ENCODE measurements at places on chromosomes 6 and 20. TPM values are rescaled to one million over a fixed set of nuclear protein-coding genes. Genes with fewer than 3 reads are reported as not detected.

The PEDS1 gene
- total RNA-seq, result 21.9 TPM

- no peak for DNase-seq
Observed at GRCh38 chr20:51871943-51872342, 69.6 kb upstream of the SALL4 start.

GRCh38 chr6:144931172-144932035 is 646.3 kb downstream of the UTRN start:
- no peak for DNase-seq

DNA sequence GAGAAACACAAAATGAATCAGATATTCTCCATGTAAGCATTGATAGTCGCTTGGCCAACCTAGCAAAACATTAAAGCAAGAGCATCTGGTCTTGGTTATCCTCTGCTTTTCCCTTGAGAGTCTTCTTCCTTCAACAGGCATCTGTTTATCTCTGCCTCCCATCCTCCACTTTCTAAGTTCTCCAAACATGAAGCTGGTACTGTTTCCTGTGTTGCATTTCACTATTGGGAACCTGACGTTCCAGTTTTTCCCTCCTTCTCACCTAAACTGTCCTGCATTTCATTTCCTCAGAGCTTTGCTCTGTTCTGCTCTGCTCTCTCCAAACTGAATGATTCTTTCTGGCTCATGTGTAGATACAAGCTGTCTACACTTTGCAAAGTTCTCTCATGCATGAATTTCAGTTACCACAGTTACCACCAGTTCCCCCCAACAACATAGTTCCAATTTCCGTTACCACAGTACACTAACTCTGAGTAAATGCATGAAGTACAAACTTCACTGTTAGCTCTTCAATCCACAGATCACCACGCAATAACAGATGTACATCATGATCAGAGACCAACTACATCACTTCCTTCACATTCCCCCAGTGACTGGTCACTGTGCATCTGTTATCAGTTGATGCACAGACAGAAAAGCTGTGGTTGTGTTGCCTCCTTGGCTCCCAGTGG is 86.7 kb upstream of the F13A1 start:
- DNase-seq, result no peak

DNA sequence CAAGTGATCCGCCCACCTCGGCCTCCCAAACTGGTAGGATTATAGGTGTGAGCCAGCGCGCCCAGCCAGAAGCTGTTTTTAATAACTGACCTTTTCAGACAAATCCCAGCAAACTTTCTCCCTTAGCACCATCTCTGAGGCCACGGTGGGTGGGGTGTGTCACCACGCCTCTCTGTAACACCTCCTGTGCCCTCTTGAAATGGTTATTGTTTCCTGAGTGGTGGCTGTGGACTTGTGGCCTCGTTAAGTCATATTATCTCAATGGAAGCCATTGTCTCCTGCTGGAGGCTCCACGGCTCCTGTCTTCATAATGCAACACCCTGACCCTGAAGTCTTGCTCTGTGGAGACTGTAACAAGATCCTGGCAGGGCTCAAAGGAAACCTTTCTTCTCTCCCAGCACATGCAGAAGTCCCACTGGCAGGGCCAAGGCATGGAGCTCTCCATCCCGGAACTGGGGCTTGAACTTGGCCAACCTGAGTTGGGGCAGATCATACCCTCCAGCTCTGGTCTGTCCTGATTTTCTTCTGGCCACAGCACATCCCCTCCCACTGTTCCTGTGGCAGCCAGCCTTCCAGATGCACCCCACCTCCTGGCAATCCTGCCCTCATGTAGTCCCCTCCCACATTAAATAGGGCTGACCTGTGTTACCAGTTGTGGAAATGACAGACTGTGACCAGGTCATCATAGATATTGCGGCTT is 81.1 kb downstream of the SNX5 start:
- no peak for DNase-seq

DNA sequence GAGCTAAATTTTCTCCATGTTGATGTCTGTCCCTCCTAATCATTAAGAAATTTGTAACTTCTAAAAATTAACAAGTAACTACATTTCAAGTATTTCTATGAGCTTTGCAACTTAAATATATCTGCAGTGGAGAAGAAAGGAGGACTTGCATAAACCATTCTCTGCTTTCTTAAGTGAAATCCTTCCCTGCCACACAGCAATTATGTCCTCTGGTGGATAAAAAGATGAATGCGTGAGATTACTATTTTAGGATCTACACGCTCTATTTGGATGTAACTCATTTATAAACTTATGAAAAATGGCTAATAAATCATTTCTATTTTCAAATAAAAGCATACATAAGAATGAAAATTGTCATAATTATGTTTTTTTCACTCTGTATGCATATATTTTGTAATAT is 338.0 kb upstream of the PTCHD4 start:
- no peak for DNase-seq

- no peak for DNase-seq
Observed at GRCh38 chr6:10175362-10175761, 239.5 kb downstream of the TFAP2A start.

The TULP1 gene
- total RNA-seq, result not detected

DNA sequence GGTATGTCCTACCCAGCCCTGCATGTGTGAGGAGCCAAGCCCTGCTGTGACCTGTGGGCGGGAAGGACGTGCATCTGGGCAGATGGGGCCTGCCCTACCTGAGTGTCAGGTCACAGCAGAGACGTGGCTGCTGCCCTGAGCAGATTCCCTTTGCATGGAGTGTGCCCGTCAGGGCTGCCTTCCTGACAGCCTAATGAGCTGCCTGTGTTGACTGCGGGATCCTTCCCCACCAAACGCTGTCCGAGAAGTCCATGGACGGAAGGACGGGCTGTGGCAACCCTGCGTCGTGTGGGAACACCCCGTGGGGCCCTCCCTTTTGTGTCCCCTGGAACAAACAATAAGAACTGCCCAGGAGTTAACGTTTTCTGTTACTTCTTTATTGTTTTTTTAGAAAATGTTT is 343.2 kb downstream of the CDH4 start:
- DNase-seq, result no peak

The PRR18 gene
- not detected for total RNA-seq

DNA sequence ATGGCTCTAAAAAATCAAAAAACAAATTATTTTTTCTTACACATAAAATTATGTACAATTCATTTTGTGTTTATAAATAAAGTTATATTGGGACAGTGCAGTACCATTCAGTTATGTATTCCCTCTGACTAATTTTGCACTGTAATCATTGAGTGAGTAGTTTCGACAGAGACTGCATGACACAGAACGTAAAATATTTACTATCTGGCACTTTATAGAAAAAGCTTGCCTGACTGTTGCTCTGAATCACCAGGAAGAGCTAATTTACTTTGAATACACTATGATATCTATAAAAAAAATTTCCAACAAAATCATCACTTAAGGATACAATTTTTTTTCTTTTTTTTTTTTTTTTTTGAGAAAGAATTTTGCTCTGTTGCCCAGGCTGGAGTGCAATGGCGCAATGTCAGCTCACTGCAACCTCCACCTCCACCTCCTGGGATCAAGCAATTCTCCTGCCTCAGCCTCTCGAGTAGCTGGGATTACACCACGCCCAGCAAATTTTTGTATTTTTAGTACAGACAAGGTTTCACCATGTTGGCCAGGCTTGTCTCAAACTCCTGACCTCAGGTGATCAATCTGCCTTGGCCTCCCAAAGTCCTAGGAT is 11.0 kb upstream of the KHDC1L start:
- no peak for DNase-seq
